Peyer's patch (tissue), 4 donors: ENCODE measurements at places on chromosomes 3 and 15. TPM values are rescaled to one million over a fixed set of nuclear protein-coding genes. Genes with fewer than 3 reads are reported as not detected.

- H3K27me3 ChIP-seq = no peaks in the 10 kb centered on the region
- no peaks in the 10 kb centered on the region for H3K36me3 ChIP-seq
- no peak overlapping the region for H3K4me3 ChIP-seq
- no peak overlapping the region for H3K27ac ChIP-seq
Observed at GRCh38 chr3:52182196-52182595, 15.8 kb upstream of the ALAS1 start.

- H3K27ac ChIP-seq = no peak overlapping the region
- H3K36me3 ChIP-seq = no peaks in the 10 kb centered on the region
- no peaks in the 10 kb centered on the region for H3K27me3 ChIP-seq
- DNase-seq = no peak
- no peak overlapping the region for H3K4me3 ChIP-seq
Observed at GRCh38 chr3:140290105-140290504, 355.1 kb downstream of the CLSTN2 start.

Gene NR2E3
- 1.3 TPM for total RNA-seq

- no peaks in the 10 kb centered on the region for H3K27me3 ChIP-seq
- H3K4me3 ChIP-seq = no peak overlapping the region
- H3K4me1 ChIP-seq = no peaks in the 10 kb centered on the region
Observed at GRCh38 chr3:132435911-132436425, 18.7 kb downstream of the DNAJC13 start.

Gene CLSTN2
- total RNA-seq = 3.3 TPM

DNA sequence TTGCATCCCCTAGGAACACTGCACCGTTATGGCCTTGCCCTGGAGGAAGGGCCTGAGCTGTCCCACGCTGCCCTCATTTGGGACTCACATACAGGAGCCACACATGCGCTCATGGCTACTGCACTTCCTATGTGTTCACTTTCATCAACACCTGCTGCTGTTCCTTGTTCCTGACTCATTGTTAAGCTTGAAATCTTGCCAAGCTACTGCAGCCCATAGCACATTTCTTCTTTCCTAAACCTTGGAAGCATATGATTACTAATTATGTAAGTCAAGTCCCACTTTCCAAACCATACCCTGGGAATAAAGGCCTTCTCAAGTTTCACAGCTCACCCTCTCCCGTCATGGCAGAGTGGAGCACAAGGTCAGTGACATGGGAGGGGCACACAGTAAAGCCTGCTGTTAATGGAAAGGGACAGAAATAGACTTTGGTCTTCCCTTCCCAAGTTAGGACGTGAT is 307.9 kb downstream of the CLSTN2 start:
- no peak for DNase-seq
- H3K4me3 ChIP-seq = no peak overlapping the region
- no peaks in the 10 kb centered on the region for H3K36me3 ChIP-seq
- no peak overlapping the region for H3K27ac ChIP-seq

DNA sequence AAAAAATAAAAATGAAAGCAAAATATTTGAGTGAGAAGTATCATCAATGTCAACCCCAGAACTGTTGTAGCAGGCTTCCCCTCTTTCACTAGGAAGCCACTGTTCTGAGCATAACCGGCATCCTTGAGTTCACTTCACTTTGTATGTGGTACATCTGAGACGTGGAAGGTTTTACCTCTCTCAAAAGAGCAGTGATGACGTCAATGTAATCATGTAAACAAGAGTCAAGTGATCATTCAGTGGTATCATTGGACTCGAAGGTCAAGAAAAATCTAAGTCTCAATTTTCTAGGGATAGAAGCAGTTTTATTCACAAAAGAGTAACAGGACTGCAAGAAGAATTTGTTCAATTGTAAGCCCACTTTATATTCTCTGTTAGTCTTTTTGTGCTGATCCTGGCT is 339.8 kb upstream of the THRB start:
- H3K4me1 ChIP-seq = no peaks in the 10 kb centered on the region
- no peaks in the 10 kb centered on the region for H3K27me3 ChIP-seq
- no peak overlapping the region for H3K27ac ChIP-seq
- no peaks in the 10 kb centered on the region for H3K36me3 ChIP-seq

GRCh38 chr3:56303487-56303886 is 164.8 kb downstream of the ERC2 start:
- H3K36me3 ChIP-seq = no peaks in the 10 kb centered on the region
- H3K4me3 ChIP-seq = no peak overlapping the region
